Fibroblast of skin of right quadriceps (primary cell): ENCODE measurements at places on chromosomes 1 and 21.
A peak's percentile ranks its signal among the peaks of the same experiment; 100 is the strongest.

GRCh38 chr1:87826681-87827251, 498.1 kb downstream of the LMO4 start:
- DNase-seq, result peak; percentile 90

- peak; percentile 71 for DNase-seq
Observed at GRCh38 chr1:176559878-176560277, 96.9 kb downstream of the PAPPA2 start.

GRCh38 chr1:197374428-197374827, 106.4 kb downstream of the CRB1 start:
- no peak for DNase-seq

DNA sequence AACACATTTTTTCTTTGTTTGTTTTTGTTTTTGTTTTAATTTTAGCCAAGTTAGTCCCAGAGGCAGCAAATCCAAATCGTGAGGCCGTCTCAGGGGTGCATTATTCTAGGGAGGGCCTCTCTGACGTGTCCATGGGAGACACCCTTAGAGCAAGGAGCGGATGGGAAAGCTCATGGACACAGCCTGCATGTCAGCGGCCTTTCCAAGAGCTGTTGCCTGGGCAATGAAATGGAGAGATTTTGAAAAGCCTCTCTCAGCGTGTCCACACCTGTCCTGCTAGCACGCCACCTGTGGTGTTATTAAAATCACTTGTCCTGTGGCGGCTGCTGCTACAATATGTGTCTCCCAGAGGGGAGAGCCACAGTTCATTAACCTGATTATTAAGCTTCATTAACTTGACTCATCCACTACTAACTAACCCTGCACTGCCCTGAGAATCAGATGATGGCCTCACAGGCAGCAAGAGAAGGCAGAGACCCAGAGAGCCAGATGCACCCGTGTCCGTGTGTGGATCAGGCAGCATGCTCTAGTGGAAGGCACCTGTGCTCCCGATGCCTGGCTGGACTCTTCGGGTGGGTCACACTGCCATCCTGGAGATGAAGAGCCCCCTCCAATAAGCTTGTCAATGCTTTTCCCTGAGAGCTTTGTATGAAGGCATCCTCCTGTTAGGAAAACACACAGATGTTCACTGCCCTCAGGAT, 133.3 kb downstream of the PGBD5 start:
- no peak for DNase-seq

- no peak for DNase-seq
Observed at GRCh38 chr1:151981178-151981525, 12.5 kb downstream of the S100A10 start.

- DNase-seq, result no peak
Observed at GRCh38 chr21:45256021-45256911, 31.4 kb downstream of the POFUT2 start.

- no peak for DNase-seq
Observed at GRCh38 chr1:25899792-25900191, 6.4 kb downstream of the STMN1 start.

DNA sequence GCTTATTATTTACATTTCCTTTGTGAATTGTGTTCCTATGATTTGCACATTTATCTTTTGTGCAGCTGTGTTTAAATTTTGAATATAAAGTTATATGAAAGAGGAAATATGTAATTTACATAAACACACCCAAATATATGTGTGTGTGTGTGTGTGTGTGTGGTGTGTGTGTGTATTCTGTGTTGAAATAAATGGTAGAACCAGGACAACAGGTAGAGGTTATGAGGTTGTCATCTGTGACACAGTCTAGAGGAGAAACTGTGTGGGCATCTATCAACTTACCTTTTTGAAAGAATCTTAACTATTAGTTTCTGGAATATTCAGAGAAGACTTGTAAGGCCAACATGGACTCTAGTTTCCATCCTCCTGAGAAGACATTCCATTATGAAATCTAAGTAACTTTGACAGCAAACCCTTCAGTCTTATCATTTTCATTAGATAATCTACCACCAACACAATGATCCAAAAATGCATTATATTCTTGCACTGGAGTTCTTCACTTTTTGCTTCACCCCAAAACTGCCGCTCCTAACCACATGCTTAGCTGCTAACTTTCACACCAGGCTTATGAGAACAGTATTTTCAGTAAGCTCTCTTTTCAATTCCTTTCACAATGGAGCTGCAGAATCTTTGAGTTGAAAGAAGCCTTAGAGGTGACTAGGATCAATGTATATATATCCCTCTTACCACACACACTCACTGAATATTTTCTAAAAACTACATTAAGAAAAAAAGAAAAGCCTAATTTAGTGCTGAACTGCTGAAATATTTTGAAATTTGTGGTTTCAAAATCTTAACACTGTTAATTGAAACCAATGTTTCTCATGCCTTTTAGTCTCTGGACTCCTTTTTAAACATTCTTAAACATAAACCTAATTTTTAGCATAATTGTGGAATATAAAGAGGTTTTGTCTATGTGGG, 21.8 kb downstream of the PTPRC start:
- DNase-seq, result peak; percentile 65

DNA sequence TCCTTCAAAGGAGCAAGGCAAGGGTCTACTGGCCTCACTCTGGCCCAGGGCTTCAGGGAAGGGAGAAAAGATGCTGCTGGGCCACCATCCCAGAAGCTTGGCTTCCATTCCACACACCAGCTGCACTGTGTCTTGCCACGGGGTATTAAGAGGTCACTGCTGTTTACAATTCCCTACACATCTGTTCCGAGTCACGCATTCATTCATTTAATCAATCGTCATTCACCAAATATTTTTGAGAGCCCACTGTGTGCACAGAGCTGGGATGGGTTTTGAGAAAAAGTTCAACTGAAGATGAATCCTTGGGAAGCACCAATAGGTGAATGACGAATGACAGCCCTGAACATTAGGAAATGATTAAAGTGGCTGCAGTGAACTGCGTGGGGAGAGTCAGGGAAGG, 101.7 kb downstream of the NAV1 start:
- peak; percentile 67 for DNase-seq

DNA sequence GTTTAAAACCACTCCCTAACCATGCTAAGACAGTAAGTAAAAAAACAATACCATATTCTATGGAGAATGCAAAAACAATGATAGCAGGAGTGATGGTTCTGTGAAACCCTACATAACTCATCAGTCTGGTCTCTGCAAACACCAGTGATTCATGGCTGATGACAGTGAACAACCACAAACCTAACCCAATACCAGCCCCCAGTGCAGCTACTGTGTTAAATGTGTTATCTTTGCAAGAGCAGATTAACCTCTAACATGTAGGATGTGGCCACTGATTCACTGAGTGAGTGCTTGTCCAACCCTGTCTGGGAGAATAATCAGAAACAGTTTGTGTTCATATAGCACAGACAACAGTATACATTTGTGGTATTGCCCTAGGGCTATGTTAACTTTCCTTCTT, 100.2 kb upstream of the COG2 start:
- peak; percentile 53 for DNase-seq

DNA sequence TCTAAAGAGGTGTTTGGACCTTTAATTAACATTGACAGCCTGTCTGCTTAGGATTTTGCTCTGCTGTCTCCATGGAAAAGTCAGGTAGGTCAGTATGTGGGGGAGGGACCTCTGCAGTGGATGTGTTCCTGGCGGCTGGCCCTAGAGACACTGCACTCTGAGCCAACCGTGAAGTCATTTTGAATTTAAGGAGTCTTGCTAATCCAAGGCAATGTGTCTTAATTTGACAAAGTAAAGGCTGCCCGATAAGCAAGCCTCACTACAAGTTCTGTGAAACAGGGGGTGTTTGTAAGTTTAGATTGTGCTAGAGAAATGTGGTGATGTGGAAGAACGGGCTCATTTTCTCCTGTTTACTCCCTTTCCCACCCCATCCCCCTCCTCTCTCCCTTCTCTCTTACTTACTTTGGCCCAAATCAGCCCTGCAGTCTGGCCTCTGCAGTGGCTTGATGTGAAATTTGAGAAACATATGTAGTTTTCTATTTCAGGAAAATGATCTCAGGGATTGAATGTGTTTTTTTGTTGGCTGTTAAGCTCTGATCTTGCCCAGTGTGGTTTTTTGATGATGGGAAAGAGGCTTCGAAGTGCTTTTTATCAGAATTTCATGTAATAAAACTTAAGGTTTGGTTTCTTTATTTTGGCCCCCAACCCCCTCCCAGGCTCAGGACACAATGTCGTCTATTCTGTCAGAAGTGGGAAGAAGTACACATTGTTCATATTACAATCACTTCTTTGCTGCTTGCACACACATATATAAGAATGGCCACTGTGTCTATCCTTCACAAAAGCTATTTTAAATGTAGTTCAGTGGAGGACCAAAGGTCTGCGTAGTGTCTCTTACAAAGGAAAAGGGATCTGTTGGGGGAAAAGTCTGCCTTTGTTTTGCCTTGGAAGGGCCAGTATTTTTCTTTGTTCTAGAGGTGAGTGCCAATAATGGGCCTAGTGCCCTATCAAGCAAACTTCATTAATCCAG, 96.6 kb downstream of the FGGY start:
- DNase-seq, result peak; percentile 92

DNA sequence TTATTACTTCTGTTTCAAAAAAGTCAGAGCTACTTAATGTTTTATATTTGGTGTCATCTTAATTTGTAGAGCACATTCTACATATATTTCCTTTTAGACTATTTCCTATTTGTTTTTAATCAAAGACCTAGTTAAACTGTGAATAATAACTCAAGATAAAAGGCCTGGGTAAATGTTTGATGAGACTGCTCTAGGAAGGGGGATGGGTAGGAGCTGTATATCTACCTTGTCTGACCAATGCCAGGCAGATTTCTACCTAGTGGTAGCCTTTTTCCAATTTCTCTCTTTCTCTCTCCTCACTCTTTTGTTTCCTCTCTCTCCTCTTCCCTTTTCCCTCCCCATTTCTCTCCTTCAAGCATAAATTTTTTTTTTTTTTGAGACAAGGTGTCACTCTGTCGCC, 31.9 kb upstream of the IVNS1ABP start:
- no peak for DNase-seq

- DNase-seq, result no peak
Observed at GRCh38 chr1:246170574-246171261, 336.4 kb downstream of the SMYD3 start.

GRCh38 chr1:112520166-112520565, 11.4 kb downstream of the WNT2B start:
- DNase-seq, result no peak

GRCh38 chr1:162632217-162632666, at the start of gene DDR2:
TSS of gene DDR2 (plus strand) at chr1:162632464. CDS start at chr1:162719064, 86,600 bp downstream.
- peak; percentile 100 for DNase-seq

- peak; percentile 51 for DNase-seq
Observed at GRCh38 chr1:88973520-88974137, 18.8 kb downstream of the KYAT3 start.

GRCh38 chr1:29240400-29240837, 4.1 kb downstream of the PTPRU start:
- peak; percentile 57 for DNase-seq

DNA sequence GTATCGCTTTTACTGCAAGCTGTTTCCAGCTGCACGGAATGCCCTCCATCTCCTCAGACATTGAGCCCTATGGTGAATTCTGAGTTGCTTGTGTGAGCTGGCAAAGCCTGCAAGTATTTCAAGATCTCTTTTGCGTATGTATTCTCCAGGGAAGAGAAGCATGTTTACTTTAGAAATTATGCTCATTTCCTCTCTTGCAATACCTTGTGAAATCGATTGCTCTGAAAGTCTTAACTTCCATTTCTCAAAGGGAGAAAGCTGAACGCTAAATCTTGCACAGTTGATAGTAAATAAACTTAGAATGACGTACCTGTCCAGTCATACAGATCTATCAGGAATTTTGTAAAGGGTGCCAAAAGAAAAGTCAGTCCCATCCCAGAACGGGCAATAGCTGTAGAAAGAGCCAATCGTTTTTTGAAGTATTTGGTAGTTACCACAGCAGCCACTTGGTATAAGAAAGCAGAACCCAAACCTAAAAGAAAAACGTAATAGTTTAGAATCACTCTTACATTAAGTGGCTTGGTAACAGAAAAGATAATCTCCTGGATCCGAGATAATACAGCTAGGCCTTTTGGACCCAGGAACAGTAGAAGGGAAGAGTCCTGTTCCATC, 10.0 kb downstream of the SLC16A4 start:
- DNase-seq, result peak; percentile 57

DNA sequence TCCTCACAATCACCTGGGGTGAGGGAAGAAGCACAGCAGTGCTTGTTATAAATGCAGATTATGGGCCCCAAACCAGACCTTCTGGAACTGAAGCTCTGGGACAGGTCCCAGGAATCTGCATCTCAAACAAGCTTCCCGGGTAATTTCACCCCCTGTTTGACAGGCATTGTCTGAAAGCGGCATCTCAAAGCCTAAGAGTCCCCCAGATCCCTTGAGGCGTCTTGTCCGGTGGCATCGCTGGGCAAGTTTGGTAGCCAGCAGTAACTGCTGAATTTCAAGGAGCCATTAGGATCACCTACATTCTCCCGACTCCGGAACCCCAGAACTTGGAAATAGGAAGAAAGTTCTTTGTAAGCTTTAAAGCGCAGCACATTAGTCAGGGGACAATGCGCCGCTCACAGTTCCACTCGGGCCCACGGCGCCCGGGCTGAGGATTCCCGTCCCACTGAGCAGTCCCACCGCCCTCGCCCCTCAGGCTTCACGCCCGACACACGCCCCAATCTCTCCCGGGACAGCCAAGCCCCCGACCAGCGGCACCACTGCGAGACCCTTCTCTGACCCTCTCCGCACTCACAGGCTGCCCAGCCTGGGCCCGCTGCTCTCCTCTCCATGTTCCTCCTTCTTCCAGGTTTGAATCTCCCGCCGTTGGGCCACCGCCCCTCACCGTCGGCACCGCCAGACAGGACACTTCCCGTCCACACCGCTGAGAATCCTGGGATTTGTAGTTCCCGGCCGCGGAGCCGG, at the start of gene IQGAP3:
Gene IQGAP3, minus strand, starts transcription at position 647 of the 744 bp plus-strand sequence. Its CDS starts 36 bp downstream, at position 611.
- peak; percentile 80 for DNase-seq

- DNase-seq, result no peak
Observed at GRCh38 chr1:56268519-56269140, 310.7 kb downstream of the PLPP3 start.

- DNase-seq, result no peak
Observed at GRCh38 chr1:22530715-22531114, 32.6 kb upstream of the EPHA8 start.

DNA sequence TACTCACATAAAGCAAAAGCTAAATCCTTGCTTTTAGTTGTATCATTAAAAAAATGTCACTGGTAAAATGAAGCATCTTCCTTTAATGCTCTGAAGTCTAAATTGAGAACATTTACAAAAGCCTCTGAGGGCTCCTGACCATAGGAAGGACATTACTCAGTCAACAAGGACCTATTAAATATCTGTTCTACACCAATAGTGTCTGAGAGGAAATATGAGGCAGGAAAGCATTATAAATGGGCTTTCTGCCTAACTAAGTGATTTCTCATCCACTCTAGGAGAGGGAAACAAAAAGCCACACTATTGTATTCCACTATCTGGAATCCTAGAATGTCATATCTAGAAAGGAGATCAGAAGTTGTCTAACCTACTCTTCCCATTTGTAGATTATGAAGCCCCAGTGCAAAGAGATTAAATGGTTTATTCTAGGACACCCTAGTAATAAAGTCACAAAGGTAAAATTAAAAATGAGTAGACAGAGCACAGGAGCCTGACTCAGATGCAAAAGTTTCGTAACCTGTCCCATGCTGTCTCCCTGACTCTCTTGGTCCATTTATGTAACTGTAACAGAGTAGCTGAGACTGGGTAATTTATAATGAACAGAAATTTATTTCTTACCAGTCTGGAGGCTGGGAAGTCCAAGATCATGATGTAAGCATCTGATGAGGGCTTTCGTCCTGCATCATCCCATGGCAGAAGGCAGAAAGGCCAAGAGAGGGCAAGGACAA, 17.6 kb downstream of the RGS1 start:
- DNase-seq, result peak; percentile 22

GRCh38 chr21:20720623-20721022, 277.6 kb upstream of the NCAM2 start:
- DNase-seq, result peak; percentile 75
